ENCODE measurements at places on chromosomes 2 and 18.

DNA sequence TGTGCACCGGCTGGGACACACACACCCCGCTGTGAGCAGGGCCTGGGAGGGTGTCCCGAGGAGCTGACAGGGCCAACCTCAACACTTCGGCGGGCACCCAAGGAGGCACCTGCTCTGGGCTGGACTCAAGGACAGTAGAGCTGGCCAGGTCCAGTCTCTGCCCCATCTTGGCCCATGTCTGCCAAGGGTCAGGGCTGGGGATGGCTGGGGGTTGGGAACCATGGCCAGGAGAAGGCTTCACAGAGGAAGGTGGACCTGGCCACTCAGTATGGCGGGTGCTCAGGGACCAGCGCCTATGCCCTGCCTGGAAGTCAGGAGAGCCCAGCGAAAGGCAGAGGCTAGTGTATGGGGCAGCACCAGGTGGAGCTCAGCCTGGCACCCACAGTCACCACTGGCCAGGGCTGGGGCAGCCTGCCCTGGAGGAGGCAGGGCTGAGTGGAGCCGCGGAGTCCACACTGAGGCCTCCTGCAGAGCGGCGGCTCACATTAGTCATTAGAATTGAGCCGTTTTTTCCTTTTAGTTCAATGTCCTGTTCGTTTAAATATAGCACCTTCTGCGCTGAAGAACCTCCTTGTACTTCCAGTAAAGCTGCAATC, 4.2 kb downstream of the ERFE start:
- DNase-seq = peak; percentile 84

DNA sequence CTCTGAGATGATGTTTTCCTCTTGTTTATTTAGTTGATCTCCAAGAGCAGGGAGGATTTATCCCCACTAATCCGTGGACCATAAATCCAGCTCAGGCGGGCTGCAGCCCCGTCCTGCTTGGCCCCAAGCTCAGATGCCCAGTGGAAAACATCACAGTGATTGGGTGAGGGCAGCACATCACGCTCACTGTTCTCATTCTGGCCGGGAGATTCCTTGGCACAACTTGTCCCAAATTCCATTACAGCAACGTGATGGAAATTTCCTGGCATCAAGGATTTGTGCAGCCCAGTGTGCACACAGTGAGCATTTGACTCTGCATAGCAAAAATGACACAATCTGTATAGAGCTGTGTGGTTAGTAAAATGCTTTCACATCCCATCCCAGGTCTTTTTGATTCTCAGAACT, 96.8 kb downstream of the VAPA start:
- no peak for DNase-seq

GRCh38 chr18:77161383-77161782, 28.8 kb upstream of the MBP start:
- no peak for DNase-seq

- no peak for DNase-seq
Measured at GRCh38 chr2:67564076-67564475, 166.9 kb downstream of the ETAA1 start.

DNA sequence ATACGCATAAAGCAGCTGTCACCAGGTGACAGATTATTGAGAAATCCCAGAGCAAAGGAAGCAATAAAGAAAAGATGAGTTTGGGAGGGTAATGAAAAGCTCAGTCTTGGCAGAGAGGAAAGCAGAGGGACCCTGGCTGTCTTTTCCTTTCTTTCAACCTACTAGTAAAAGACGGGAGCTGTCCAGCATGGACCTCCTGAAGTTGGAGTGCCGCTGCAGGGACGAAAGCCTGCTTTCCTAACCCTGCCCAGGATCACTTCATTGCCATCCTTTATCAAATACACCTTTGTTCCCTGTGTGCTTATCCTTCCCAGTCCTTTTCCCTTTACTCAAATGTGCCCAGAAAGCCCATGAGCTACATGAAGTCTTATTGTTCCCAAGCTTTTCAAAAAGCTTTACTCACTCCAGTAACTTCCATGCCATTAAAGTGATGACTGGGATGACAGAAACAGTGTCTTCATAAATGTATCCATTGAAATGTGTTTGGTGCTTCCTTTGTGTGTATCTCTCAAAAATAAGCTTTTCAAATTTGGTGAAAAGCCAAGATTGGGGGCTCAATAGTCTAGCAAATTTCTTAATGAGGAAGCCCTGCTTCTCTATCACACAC, 3.7 kb upstream of the SPR start:
- no peak for DNase-seq

DNA sequence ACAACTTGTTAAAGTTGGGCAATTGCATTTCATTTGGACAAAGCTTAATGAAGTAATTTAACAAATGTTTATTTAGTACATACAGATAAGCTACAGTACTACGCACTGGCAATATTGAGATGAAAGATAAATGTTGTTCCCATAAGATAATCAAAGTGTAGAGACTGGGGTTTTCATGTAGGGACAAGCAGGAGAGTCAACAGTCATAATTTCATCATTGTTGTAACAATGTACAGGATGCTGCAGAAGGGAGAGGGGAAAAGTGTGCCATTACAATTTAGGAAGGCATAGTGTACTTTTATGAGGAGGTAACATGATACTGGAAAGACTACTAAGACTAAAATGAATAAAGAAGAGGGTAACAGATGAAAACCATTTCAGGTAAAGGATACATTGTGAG, 441.6 kb downstream of the ERBB4 start:
- no peak for DNase-seq

Measured in H54 (cell line).